ENCODE measurements at places on chromosomes 3 and 15. TPM values are rescaled to one million over a fixed set of nuclear protein-coding genes. Genes with fewer than 3 reads are reported as not detected.

Gene TJP1
- 131 TPM for total RNA-seq

Gene ROBO2
- total RNA-seq, result 1.9 TPM

GRCh38 chr3:49343163-49343562, 3.3 kb upstream of the USP4 start:
- no peak for DNase-seq

GRCh38 chr15:99955181-99955525, 221.9 kb upstream of the LYSMD4 start:
- peak; percentile 19 for DNase-seq

Gene ARL14
- not detected for total RNA-seq

Gene ZFYVE19
- total RNA-seq, result 14.5 TPM

Gene CPNE9
- 0.15 TPM for total RNA-seq

Gene KBTBD13
- total RNA-seq, result not detected

DNA sequence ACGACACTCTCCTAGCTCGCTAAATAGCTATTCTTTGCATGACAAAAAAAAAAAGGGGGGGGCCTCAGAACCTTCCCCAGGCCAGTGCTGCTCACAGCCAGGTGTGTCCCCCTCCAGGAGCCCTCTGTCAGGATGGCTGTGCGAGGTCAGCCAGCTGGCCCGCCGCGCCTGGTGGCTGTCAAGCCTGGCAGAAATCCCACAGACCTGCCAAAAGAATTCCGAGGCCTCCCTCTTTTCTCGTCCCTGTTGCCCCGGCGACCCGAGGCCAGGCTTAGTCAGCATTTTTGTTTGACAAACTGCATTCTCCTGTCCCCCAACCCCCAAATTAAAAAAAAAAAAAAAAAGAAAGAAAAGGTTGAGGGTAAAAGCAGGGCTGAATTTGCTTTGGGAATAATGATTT, 61.9 kb downstream of the TM4SF4 start:
- peak; percentile 80 for DNase-seq

Measured in endodermal cell (in vitro differentiated cells).